ENCODE measurements at places on chromosomes 2 and 18.

GRCh38 chr2:219457784-219458369 is 23.2 kb downstream of the SPEG start:
- no peak for DNase-seq

DNA sequence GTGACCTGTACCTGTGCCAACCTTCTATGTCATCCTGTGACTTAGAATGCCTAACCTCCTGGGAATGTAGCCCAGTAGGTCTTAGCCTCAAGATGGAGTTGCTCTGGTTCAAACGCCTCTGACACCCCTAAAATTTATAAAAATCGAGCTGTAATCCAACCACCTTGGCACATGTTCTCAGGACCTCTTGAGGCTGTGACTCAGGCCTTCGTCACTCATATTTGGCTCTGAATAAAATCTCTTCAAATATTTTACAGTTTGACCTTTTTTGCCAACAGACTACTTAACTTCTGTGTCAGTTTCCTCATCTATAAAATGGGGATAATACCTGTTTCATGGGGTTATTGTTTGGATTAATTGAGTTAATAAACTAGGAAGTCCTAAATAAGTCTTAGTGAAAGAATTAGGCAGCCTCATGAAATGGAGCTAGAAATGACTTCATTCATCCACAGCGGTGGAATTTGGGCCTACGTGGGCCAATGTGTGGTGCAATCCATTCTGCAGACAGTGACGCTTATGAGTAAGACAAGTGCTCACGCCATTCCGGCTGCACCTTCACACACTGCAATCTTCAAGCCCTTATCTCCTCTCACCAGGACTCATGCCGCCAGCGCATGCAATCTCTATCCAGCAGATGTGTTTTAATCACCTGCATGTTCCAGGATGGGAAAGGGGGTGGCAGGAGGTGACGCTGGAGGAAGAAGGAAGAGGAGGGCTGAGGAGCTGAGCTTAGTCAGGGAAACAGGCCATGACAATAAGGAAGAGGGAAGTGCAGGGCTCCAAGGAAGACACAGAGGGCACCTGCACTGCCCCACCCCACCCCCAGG is 2.0 kb upstream of the UBE2F start:
- DNase-seq = no peak

- DNase-seq = no peak
Observed at GRCh38 chr2:223815186-223815883, 22.0 kb downstream of the AP1S3 start.

- no peak for DNase-seq
Observed at GRCh38 chr18:6557057-6557769, 142.5 kb upstream of the L3MBTL4 start.

GRCh38 chr2:4745056-4745991 is 946.9 kb upstream of the SOX11 start:
- DNase-seq = peak; percentile 91

GRCh38 chr2:11809586-11810236 is 63.3 kb downstream of the LPIN1 start:
- no peak for DNase-seq

DNA sequence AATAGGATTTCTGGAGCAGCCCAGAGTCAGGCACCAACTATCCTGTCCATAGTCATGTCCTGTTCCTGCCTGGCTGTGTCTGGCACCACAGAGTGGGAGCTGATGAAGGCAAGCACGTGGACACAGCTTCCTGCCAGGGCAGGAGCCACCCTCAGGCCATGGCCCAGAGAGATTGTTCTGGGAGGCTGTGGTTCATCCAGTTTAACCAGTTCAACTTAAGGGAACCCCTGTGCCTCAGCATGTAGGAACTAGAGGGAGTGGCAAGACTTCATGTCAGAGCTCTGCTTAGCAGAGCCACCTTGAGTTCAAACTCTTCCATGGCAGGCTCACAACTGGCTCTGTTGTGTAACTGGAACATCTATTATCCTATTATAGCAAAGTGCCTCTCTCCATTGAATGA is 73.2 kb upstream of the NCKAP5 start:
- DNase-seq = no peak

DNA sequence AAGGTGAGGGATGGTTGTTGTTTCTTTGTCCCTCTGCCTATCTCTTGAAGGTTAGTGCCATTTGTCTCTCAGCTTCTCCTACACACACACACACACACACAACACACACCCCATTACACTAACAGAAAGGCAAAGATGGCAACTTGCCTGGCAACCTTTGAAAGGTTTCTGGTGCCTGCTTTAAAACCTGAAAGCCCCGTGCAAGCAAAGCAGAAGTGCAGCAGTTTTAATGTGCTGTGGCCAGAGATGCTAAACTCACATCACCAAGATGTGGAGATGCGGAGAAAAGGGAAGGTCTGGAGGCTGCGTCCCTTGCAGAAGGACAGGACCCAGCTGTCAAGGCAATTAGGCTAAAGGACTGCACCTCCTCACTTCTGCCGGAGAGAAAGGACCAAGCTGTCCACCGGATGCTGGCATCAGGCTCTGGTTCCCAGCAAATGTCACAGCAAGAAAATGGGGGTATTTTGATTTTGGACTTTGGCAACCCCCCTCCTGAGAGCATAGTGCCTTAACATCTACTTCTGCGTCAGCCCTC is 196.4 kb downstream of the ARL4C start:
- no peak for DNase-seq

- DNase-seq = no peak
Observed at GRCh38 chr2:225573603-225574002, 174.1 kb downstream of the NYAP2 start.

GRCh38 chr2:199148076-199148845 is 309.5 kb downstream of the SATB2 start:
- DNase-seq = no peak

GRCh38 chr2:28779001-28779400 is 27.4 kb downstream of the PPP1CB start:
- DNase-seq = no peak

DNA sequence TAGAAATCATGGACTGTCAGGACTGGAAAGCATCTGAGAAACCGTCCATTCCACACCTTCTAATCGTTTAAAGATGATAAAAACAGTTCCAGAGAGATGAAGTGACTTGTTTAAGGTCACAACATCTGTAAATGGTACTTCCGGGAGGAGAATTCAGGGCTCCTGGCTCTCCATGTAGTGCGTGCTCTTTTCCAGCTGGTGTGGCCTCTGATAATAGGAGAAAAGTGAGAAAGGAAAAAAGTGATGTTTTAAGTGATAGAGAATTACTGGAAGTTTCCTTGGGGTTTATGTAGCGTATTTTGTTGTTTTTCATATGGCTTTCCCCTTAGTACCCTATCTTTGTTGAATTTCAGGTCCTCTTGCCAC is 663 bp downstream of the C2orf49 start:
- no peak for DNase-seq

GRCh38 chr2:188158337-188159100 is 133.2 kb upstream of the GULP1 start:
- DNase-seq = no peak

DNA sequence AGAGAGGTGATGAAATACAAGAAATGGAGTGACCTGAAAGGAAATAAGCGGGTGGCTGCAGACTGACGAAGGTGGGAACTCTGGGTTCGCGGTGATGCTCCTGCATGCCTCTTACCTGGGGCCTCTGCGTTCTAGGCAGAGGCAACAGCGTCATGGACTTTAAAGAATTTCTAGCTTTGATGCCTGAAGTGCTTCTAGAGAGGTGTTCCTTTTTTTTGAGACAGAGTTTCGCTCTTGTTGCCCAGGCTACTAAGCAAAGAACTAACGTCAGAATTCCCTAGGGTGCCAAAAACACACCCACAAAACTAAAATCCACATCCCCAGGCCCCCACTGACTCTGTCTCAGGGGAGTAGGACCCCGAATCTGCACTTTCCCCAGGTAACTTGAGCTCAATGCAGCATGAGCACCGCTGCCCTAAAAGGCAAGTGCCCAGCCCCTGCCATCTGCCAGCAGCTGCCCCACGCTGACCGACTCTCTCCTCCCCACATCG is 110.5 kb upstream of the ID2 start:
- DNase-seq = no peak

- DNase-seq = no peak
Observed at GRCh38 chr2:110657724-110658305, 20.0 kb downstream of the BUB1 start.

- no peak for DNase-seq
Observed at GRCh38 chr18:24022161-24022560, 7.6 kb downstream of the TTC39C start.

- no peak for DNase-seq
Observed at GRCh38 chr2:179253226-179253625, 11.4 kb downstream of the SESTD1 start.

GRCh38 chr18:26863122-26863879 is 2.2 kb downstream of the AQP4 start:
- no peak for DNase-seq

DNA sequence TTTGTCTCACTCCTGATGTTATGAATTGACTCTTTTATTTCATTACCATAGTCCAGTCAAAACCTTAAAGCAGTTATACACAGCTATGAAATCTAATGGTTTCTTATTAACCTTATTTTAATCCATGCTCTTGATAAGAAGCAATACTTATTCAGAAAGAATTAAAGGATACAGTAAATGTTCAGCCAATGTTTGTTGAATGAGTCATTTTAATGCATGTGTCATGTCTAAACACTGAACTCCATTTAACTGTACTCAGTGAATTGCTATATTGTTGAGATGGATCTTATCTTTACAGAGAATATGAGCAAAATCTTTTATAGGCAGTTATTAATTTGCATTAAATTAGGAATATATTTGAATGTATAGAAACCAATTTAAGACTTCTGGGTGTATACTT is 135.1 kb upstream of the TFPI start:
- peak; percentile 30 for DNase-seq

- DNase-seq = no peak
Observed at GRCh38 chr2:208183526-208183925, 6.3 kb downstream of the C2orf80 start.

DNA sequence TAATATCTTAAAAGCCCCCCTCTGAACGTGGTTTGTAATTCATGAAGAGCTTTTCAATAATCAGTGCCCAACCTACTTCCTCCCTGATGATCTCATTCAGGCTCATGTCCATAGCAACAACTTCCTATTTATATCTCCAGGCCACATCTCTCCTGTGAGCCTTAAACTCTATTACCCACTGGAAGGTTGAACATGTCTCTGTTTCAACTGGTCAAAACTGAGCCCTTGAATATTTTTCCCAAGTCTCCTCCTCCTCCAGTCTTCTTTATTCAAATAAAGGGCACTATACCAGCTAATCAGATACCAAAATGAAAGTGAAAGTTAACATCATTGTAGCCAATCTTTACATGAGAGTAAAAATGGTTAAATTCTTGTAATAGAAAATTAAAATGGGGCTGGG is 63.7 kb upstream of the ITGA4 start:
- DNase-seq = peak; percentile 65

- no peak for DNase-seq
Observed at GRCh38 chr2:56170988-56171387, 12.8 kb upstream of the CCDC85A start.

DNA sequence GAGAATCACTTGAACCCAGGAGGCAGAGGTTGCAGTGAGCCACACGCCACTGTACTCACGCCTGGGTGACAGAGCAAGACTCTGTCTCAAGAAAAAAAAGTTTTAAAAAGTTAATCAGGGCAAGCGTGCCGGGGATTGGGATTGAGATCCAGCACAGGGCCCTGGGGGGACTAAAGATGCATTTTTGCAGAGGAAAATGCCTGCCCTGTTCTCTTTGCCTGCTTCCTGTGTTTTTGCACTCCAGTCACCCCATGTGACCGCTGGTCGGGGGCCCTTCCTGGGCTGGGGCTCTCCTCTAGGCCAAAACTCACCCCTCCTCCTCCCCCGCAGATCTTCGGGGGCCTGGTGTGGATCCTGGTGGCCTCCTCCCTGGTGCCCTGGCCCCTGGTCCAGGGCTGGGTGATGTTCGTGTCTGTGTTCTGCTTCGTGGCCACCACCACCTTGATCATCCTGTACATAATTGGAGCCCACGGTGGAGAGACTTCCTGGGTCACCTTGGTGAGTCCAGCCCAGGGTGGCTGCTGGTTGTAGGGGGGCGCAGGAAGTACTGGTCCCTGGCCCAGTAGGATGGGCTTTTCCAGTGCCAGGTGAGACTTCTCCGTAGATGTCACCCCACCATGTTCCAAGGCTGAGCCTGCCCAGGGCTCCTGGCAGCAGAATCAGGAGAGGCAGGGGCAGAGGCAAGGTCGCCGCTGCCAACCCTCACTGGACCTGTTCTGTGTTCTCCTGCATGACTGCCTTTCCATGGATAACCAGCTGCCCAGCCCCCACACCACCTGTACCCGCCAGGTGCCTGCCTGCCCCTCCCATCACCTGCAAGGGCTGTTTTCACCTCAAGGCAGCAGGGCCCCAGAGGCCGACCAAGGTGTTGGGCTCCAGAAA is 22.4 kb downstream of the MAL start:
- no peak for DNase-seq

DNA sequence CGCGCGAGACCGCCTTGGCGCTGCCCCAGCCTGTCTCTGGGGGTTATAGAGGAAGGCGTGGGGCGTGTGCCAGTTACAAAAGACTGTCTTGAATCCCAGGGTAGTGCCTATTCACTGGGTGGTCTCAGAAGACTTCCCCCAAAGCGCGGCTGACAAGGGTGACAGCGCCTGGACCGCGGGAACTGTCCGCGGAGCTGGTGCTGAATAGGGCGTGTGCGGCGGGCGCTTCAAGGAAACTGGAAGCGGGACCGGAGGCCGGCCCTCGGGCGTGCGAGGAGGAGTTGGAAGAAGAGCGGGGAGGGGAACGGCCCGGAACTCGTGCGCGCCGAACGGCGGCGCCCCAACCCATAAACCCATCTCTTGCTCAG is 2.3 kb downstream of the EGR4 start:
- no peak for DNase-seq

DNA sequence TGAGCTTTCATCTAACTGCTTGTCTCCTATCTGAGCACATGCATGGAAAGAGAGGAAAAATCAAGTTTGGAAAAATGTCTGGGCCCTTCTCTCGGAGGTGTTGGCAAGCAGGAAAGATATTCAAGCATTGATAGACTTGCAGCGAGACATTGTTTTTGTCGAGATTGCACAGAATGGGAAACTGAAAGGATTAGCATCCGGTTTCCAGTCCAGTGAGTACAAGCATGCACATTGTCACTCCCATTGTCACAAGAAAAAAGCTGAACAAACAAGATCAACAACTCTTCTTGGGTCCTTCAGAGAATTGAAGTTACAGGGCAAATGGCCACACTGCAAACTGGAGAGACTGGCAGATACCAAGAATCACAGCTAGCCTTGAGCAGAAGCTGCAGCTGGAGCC is 19.6 kb upstream of the MC5R start:
- DNase-seq = no peak

- DNase-seq = no peak
Observed at GRCh38 chr2:220353897-220354296, 726.5 kb downstream of the SLC4A3 start.

DNA sequence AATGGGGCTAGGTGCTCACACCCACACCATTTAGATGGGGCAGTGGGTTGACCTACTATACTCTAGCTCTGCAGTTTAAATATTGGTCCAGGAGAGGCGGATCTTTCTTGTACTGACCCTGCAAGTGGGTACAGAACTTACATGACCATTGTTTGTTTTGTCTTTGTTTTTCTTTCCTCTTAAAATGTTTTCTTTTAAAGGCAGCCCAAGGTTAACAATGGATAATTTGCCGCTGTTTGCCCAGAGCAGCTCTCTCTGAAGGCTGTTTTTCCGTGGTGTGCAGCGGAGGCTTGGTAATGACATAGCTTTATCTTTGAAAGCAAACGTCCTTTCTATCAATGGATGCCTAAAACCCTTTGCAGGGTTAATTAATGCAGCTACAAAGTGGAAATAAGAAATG is 133.3 kb upstream of the MEX3C start:
- no peak for DNase-seq
